GM23338 (cell line): ENCODE measurements at places on chromosomes 16 and 17. TPM values are rescaled to one million over a fixed set of nuclear protein-coding genes. Genes with fewer than 3 reads are reported as not detected.
A peak's percentile ranks its signal among the peaks of the same experiment; 100 is the strongest.

DNA sequence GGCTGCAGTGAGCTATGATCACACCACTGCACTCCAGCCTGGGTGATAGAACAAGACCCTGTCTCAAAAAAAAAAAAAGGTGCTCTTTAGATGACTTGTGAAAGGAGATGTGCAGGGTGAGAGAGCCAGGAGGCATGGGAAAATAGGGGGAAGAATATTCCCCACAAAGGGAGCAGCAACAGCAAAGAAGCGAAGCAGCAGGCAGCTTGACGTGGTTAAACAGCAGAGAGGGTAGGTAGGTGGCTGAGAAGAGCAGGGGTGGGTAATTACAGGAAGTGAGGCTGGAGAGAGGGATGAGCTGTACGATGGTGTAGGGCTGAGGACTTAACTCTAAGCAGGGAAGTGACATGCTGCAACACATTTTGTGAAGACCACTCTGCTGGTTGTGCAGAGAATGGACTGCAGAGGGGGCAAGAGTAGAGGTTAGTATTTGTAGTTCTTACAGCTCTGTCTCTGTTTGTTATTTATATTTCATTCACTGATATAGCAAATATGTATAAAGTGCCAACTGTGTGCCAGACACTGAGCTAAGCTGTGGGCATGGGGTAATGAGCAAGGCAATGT is 1.6 kb downstream of the HEATR3 start:
- H3K4me3 ChIP-seq = peak overlapping the region; percentile 97; the same call in 1 of the 2 replicates
- DNase-seq = peak; percentile 47
- H3K36me3 ChIP-seq = peaks cover 4% of the 10 kb centered on the region; the same call in 1 of the 2 replicates

DNA sequence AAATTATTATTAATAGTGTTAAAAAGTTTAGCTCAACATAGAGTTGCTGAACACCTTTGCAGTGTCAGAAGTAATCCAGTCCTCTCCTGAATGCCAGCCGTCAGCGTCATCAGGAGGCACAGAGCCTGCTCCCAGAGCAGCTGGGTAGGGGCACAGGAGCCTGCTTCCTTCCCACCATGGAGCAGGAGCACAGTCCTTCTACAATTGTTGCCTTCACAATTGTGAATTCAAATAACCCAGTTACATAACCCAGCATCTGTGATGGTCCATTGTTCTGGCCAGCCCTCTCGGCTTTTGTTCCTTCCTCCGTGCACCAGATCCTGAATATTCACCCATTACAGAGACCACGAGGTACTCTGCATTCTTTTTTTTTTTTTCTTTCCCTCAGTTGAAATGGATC is 393.9 kb upstream of the MAF start:
- H3K36me3 ChIP-seq = no peaks in the 10 kb centered on the region
- H3K27ac ChIP-seq = 0 out of 2 replicates have a peak overlapping the region, but pooled peaks have one; percentile 12
- H3K4me3 ChIP-seq = no peak overlapping the region
- DNase-seq = no peak
- H3K27me3 ChIP-seq = no peaks in the 10 kb centered on the region

GRCh38 chr16:68528233-68528632 is 10.9 kb upstream of the ZFP90 start:
- H3K4me1 ChIP-seq = peaks cover 17% of the 10 kb centered on the region
- H3K27me3 ChIP-seq = peaks cover 23% of the 10 kb centered on the region
- DNase-seq = no peak
- no peaks in the 10 kb centered on the region for H3K36me3 ChIP-seq

GRCh38 chr17:67637901-67638641 is 79.7 kb upstream of the NOL11 start:
- H3K36me3 ChIP-seq = no peaks in the 10 kb centered on the region
- no peak overlapping the region for H3K27ac ChIP-seq
- no peak overlapping the region for H3K4me3 ChIP-seq
- H3K27me3 ChIP-seq = no peaks in the 10 kb centered on the region

- no peaks in the 10 kb centered on the region for H3K36me3 ChIP-seq
- no peaks in the 10 kb centered on the region for H3K27me3 ChIP-seq
- H3K4me1 ChIP-seq = no peaks in the 10 kb centered on the region; the same call in 1 of the 2 replicates
- no peak overlapping the region for H3K4me3 ChIP-seq
- no peak for DNase-seq
These were observed 29.3 kb downstream of the CEP295NL start for GRCh38 chr17:78873519-78874340.

DNA sequence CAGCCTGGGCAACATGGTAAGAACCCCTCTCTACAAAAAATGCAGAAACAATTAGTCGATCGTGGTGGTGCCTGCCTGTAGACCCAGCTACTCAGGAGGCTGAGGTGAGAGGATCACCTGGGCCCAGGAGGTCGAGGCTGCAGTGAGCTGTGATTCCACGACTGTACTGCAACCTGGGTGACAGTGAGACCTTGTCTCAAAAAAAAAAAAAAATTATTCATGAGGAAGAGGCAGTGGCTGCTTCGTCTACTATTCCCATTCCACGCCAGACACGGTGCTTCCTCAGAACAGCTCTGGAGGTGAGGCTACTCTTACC is 52.2 kb upstream of the GSE1 start:
- H3K36me3 ChIP-seq = no peaks in the 10 kb centered on the region
- no peak for DNase-seq
- H3K27me3 ChIP-seq = no peaks in the 10 kb centered on the region
- peaks cover 42% of the 10 kb centered on the region for H3K4me1 ChIP-seq

Gene SLC9A5
- total RNA-seq = 5.4 and 6.4 TPM in 2 replicates
